ENCODE measurements at places on chromosomes 11 and 22.

DNA sequence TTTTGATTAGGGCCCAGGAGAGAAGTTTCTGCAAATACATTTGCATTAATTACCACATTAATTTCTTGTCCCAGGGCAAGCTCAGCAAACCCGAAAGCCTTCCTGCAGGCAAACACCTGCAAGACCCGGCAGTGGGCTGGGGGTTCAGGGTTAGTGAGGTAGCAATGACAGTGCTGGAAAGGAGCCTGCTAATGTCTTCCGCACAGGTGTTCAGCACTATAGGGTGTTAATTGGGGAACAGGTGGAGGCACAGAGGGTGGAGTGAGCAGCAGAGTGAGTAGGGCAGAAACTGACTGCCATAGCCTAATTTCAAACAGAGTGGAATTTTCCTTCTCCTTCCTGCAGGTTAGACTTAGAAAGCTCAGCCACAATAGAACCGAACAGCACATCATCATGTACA, 50.9 kb upstream of the UBASH3B start:
- no peak for DNase-seq

DNA sequence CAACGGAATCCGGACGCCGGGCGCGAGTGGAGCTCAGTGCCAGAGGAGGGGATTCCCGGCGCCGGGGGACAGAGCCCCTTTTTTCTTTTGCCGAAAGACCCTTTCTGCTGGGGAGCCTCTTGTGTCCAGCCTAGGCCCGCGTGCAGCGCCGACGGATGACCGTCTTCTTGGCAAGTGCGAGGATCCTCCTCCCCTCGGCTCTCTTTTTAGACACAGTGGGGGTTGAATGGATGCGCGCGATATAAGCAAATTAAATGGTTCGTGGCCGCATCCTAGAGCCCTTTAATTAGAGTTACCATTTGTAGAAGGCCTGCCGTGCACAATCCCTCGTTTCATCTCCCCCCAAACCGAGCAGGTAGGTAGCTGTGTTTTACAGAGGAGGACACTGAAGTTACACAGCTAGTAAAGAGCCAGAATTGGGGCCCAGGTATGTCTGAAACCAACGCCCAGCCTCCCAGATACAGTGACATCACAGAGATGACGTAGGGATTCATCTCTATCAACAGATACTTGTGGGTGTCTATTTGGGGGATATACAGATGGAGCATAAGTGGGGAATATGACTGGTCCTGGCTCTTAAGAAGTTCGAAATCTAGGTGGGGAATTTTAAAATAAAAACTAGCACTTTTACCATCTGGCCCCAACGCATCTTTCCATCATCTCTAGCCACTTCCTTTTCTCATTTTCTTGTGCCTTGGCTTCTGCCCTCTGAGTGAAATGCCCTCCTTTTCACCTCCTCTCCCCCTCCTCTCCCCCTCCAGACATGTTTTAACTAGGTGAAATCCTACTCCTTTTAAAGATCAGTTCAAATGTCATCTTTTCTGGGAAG, 875 bp downstream of the TCP11L1 start:
- no peak for DNase-seq

- no peak for DNase-seq
Observed at GRCh38 chr11:72116019-72116755, 3.7 kb upstream of the ANAPC15 start.

- no peak for DNase-seq
Observed at GRCh38 chr11:68735646-68736045, 15.7 kb downstream of the TESMIN start.

DNA sequence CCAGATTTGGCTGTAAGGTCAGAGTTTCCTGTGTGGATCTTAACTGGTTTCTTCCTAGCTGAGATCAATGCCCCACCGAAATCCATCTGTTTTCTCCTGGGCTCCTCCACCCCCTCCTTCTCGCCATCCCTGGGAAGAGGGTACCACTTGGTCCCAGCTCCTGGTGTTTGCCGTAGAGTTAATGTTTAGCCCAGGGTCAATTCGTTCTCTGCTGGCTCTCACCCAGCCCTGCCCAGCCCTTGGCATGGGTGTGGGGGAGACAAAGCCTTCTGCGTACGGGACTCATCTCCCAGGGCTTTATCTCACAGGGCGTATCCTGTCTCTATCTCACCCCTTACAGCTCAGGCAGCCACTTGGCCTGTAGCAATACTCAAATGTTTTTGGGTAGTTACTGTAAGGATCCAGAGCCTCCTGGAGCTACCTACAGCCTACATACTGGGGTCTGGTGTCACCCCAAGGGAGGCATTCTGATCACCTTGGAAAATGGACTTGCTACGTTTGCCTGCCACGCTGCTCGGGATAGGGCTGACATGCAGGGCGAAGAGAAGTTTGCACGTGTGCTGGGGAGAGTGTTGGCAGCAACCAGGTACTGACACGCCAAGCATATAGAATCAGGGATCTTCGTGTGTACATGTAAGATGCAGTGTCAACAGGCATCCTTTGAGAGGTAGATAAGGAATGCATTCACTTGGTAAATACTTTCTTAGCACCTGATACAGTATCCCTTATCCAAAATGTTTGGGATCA, 66.1 kb downstream of the SCN3B start:
- no peak for DNase-seq

- peak; percentile 64 for DNase-seq
Observed at GRCh38 chr11:17528181-17528691, 16.0 kb downstream of the USH1C start.

GRCh38 chr22:21759646-21760376, 24.2 kb upstream of the YPEL1 start:
- DNase-seq: no peak

- peak; percentile 92 for DNase-seq
Observed at GRCh38 chr22:32801537-32802236, at the start of gene TIMP3. Gene TIMP3 (plus strand): TSS chr22:32801705. CDS start chr22:32802002, 297 bp downstream.

GRCh38 chr11:91470656-91471055, 754.0 kb upstream of the FAT3 start:
- no peak for DNase-seq

DNA sequence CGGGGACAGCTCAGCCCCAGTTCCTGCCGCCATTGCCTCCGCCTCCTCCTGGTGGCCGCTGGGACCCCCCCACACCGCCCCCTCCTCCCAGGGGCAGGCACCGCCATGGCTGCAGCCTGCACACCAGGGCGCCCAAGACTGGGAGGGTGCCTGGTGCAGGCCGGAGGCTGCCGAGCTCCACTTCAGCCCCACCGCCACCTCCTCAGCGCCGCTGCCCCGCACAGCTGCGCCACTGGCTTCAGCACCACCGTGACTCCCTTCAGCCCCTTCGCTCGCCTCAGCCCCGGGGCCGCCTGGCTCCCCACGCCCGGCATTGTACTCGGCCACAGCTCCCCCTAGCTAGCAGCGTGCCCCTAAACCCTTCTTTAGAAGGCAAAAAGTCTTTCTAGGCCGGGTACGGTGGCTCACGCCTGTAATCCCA, 131.1 kb downstream of the CRYBB2 start:
- no peak for DNase-seq

GRCh38 chr22:49422701-49423100, 405.0 kb downstream of the BRD1 start:
- DNase-seq: no peak

DNA sequence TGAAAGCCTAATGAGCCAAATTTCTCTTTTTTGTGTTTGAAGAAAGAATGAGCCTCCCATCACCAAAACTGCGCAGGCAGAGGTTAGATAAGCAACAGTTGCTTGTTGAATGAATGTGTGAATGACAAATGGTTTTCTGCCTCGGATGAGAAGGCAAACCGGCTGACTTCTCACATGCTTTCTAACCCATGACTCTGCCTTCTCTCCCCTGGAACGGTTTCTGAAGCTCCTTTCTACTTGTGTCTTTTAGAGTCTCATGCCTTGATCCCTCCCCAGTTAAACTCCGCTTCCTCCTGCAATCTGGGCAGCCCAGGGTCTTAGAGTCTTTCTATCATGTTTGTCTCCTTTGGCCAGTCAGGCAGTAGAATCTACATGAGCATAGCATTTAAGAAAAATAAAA, 342.1 kb upstream of the NCAM1 start:
- no peak for DNase-seq

DNA sequence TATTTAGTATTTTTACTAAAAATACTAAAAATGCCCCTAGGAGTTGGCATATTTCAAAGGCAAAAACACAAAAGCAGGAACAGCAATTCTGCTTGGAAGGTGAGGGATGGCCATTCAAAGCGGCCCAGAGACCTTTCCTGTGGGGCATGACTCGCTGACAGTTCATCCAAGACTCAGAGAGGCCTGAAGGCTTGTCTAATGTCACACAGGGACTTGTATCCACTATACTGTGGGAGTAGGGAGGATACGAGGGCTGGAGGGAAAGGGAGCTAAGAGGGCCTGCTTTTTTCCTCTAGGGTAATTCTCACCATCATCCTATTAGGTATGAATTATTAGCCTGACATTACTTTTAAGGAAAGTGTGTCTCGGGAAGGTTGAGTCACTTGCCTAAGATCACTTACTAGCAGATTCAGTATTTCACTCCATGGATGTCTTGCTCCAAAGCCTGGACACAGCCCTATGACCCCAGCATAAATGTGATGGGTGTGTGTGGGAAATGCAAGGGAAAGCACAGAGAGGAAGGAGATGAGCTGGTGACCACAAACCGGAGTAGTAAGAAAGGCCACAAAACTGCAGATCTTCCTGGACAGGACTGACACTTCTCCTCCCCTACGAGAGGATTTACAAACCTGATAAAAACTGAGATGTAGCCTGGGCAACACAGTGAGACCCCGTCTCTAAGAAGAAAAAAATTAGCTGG, 16.7 kb upstream of the UCP3 start:
- DNase-seq: no peak

DNA sequence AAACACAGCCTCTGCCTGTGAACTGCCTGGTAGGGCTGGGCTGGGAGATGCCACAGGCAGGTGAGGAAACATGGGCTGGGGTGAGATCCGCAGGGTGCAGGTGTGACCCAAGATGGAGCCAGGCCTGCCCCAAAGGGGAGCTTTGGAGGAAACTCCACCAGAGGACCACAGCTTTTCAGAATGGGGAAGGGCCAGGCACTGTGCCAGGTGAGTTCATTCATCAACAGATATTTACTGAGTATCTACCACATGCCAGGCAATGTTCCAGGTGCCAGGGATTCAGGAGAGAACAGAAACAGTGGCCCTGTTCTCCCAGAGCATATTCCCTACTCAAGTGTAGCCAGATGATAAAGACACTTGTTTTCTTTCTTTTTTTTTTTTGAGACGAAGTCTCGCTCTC, 11.2 kb downstream of the RTN4RL2 start:
- DNase-seq: no peak

- DNase-seq: no peak
Observed at GRCh38 chr11:34683396-34683795, 62.5 kb downstream of the EHF start.

DNA sequence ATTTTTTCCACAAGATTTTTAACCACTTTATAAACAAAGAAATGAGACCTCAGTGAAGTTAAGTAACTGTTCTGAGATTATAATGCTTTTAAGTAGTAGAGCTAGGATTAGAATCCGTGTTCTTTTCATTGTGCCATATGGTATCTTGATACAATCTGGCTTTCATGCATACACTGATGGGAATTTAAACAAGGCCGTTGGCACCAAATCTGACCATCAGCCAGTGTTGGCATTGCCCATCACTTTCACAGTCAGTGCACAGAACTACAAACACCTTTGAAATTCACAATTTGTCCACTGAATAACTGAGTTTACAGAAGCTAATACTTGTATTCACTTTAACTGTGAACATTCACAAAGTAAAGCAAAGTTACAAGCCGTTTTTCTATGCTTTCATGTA, 1228.0 kb downstream of the TBC1D22A start:
- DNase-seq: peak; percentile 80

DNA sequence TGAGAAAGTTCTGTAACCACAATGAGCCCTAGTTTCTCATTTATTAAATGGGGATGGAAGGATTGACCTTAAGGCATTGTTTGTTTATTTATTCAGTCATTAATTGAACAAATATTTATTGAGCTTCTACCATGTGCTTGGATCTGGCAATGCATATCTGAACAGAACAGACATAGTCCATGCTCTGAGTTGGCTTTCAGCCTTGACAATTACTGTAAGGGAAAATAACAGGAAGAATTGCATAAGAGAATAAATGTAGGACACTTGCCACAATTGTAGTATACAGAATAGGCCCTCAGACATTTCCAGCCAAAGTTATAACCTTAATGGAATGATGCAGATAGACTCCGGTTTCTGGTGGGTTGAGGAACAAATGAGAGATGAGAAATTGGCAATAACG, 160.5 kb upstream of the TTC12 start:
- no peak for DNase-seq

- DNase-seq: peak; percentile 56
Observed at GRCh38 chr11:66479394-66480116, 679 bp upstream of the DPP3 start.

DNA sequence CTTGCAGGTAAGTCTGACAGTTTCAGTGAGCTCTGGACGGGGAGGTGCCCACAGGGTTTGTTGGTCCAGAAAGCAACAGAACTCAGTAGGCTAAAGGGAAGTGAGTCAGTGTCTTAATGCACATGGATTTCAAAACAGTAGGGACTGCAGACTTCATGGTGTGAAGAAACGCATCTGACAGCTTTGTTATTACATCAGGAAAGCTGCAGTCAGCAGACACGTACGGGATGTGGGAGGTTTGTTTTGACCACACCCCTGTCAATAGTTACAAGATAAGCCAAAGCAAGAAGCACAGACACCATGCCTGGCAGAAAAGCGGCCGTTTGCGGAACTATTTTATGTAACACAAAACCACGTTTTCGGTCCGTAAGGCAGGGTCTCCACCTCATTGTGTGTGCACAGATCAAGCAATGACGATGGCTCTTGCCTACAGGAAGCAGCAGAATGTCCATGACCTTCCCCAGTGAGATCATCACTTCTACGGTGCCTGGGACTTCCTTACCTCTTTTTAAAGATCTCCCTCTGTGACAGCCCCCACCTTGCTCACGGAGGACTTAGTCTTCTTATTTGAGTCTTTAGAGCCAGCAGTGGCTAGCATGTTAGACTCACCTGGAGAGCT, 58.2 kb upstream of the FTH1 start:
- no peak for DNase-seq

- peak; percentile 79 for DNase-seq
Observed at GRCh38 chr11:44775366-44775984, 48.7 kb downstream of the TSPAN18 start.

- no peak for DNase-seq
Observed at GRCh38 chr11:66847461-66848232, 4.4 kb downstream of the RCE1 start.

- no peak for DNase-seq
Observed at GRCh38 chr11:76683161-76684095, 12.9 kb upstream of the LRRC32 start.

DNA sequence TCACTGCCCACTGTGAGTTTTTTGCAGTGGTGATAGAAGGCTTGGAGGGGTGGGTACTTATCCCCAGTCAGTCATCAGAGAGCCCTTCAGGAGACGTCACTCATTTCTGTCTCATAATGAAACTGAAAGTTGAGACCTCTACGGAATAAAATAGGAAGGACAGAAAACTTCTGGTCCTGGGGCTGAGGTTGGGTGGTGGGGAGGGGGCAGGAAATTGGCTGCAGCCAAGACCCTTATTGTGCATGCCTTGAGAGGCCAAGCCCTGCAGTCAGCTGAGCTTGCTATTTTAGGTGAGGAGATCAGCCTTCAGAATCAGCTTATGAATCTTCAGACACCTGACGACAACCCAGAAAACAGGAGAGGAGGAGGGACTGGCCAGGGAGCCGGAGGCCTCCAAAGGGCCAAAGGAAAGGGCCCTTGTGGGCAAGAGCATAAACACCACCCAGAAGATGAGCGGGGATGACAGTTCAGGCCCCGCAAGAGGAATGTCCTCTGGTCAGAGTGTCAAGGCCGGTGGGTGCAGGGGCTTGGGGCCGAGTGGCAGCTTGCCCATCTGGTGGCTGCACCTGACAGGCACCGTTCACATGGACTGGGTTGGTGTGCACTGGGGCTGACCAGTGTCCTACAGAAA, 17.9 kb upstream of the ADA2 start:
- DNase-seq: no peak

Measured in NCI-H524 (cell line).